ENCODE measurements at places on chromosomes 11 and 22. TPM values are rescaled to one million over a fixed set of nuclear protein-coding genes. Genes with fewer than 3 reads are reported as not detected.

The SLC37A2 gene
- 2.3 TPM for total RNA-seq

DNA sequence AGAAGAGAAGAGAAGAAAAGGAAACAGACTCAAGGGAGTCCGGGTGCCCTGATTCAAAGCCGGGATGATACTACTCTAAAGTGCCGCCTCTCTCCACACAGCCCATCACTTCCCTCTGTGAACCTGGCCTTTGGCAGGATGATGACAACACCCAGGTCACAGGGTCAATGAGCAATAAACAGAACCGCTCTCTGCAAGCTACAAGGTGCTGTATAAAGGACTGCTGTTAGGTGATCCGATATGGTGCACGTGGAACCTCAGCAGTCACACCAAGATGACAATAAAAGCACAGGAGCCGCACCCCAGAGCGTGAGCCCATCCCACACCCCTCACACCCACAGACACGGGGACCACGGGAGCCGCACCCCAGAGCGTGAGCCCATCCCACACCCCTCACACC lies 10.7 kb downstream of the TTLL1 start:
- no peak for DNase-seq

DNA sequence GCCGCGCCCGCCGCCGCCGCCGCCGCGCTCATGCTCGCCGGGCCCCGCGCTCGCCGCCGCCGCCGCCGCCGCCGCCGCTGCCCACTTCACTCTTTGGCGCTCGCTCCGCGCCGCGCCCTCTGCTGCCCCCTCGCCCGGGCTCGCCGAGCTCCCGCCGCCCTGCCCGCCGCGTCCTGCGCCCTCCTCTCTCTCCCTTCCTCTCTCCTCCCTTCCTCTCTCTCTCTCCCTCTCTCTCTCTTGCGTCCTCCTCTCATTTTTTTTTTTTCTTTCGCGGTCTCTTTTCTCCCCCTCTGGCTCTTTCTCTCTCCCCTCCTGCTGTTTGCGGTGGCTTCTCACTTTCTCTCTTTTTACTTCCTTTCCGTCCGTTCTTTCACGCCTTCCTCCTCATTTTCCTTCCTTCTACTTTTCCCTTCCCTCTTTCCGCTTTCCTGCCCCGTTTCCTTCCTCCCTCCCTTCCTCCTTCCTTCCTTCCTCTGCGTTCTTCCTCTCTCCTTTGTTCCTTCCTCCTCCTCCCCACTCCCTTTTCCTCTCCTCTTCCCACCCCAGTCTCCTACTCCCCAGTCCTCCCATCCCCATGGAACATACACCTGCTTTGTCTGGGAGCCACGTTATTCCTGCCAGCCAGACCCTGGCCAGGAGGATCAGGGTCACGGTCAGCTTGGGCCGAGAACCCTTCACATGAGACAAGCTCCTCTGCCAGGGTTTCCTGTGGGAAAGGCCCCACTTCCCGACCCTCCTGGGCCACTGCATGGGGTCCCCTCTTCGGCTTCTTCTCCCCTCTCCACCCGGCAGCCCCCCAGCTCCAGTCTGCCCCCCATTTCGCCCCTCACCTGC lies 19.3 kb upstream of the SHISAL1 start:
- no peak for DNase-seq

The FADD gene
- total RNA-seq: 9.8 TPM

The OR4C15 gene
- not detected for total RNA-seq

The RTN4RL2 gene
- 1.5 TPM for total RNA-seq

The PLAAT2 gene
- total RNA-seq: not detected

- DNase-seq: no peak
Observed at GRCh38 chr11:118267486-118267885, 3.4 kb upstream of the MPZL2 start.

DNA sequence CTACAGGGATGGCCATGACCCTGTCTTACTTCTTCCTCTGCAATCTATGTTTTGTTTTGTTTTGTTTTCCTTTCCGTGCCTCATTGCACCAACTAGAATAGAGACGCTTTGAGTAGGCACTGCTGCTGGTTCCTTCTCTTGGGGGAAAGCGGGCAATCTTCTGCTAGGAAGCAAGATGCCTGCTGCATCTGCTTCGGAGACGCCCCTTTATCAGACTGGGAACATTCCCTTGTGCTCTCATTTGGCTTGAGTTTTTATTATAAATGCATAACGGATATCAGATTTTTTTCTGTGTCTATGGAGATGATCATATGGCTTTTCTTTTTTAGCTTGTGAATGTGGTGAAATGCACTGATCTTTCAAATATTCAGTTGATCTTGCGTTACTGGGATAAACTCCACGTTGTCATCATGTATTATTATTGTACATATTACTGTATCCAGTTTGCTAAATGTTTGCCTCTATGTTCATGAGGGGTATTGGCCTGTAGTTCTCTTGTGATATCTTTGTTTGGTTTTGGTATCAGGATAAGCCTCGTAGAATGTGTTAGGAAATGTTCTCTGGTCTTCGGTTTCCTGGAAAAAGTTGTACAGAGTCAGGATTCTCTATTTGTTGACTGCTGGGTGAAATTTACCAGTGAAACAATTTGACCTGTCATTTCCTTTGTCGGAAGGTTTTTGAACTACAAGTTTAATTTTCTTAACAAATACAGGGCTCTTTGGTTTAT lies 23.4 kb upstream of the KRTAP5-6 start:
- no peak for DNase-seq

GRCh38 chr22:38834215-38834953 lies 9.4 kb downstream of the NPTXR start:
- DNase-seq: no peak

DNA sequence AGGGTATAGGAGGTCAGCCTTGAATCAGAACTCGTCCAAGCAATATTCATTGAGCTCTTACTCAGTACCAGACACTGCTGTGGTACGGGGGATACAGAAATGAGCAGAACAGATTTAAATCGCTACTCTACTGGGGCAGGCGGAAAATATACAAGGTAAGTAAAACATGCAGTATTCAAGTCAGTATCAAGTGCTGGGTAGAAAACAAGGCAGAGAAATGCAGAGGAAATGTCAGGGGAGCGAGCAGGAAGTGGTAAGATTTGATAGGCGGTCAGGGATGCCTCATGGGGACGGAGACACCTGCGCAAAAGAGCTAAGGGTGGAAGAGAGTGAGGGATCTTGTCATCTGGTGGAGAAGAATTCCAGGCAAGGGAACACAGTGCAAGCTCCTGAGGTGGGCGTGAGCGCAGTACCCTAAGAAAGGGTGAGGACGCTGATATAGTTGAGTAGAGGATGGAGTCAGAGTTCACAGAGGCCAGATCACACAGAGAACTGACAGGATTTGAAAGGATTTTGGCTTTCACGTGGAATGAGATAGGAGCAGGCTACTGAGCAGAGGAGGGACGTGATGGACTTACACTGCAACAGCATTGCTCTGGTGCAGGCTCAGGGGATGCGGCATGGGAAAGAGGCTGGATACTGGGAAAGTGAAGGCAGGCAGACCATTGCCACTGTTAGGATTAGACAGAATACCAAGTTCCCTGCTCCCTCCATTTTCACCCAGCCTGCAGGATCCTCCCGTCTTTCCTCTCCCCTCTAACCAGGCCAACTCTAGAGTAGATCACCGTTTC lies 35.8 kb downstream of the SC5D start:
- no peak for DNase-seq

DNA sequence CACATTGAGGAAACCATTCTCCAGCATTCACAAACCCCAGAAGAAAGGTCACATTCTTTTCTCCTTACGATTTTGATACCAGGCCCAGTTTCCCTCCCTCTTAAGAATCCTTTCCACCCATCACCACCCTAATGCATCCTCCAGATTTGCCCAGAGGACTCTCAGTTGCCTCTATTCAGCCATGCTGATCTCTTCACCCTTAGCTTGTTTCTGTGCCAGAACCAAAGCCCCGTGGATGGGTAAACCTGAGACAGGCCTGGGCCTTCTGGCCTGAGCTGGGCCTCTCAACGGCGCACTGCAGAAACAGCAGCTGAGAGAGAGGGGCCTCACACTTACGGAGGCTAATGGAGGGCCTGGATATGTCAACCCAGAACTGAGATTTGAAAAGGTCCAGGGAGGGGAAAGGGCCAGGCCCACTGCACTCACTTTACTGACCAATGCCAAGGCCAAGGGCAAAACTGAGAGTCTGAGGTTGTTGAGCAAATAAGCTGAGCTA lies 32.2 kb upstream of the OAF start:
- no peak for DNase-seq

The ZP1 gene
- 0.30 TPM for total RNA-seq

The C11orf91 gene
- not detected for total RNA-seq

DNA sequence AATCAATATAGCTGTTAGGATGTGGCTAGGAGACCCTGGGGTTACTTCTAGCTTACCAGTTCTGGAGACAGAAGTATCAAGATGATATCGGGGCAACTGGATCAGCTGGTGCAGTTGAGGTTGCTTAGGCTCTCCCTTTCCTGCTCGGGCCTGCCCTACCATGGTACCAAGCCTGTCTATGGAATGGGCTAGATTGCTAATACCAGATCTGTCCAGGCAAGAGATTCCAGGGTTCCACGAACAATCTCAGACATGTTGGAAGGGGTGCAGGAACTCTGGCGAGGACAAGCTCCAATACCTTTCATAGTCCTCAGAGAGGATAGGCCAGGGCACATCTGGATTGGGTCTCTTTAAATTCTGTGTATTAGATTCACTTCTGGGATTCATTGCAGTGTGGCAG lies 53.8 kb downstream of the ADM start:
- no peak for DNase-seq

The FERMT3 gene
- total RNA-seq: 3.4 TPM

The HOATZ gene
- total RNA-seq: not detected

- DNase-seq: no peak
Observed at GRCh38 chr11:103700622-103701021, 335.8 kb upstream of the DDI1 start.

GRCh38 chr11:22521226-22521625 lies 104.4 kb downstream of the FANCF start:
- DNase-seq: no peak

GRCh38 chr11:113778111-113778910 lies 1.3 kb upstream of the CLDN25 start:
- no peak for DNase-seq

The OR4D5 gene
- total RNA-seq: not detected

All from heart left ventricle (tissue), 16 donors.